ENCODE measurements at places on chromosomes 4 and X.

- no peak for DNase-seq
Measured at GRCh38 chrX:55451141-55451540, 786 bp upstream of the MAGEH1 start.

DNA sequence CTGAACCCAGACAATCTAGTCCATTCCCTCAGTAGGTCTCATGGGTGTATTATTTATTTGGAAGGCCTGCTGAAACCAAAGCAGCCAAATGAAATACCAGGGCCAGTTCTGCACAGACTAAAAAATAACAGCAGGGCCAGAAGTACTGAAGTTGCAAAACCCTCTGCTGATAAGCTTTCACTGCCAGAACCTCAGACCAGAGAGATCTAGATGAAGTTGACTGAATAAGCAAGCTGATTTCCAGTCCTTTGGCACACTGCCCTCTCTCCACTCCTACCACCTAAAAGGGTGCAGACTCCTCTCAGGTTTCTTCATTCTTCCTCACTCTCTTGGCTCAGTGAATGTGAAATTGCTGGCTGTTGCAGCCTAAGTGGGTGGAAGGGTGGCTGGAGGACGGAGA is 276.7 kb upstream of the KLF3 start:
- no peak for DNase-seq

DNA sequence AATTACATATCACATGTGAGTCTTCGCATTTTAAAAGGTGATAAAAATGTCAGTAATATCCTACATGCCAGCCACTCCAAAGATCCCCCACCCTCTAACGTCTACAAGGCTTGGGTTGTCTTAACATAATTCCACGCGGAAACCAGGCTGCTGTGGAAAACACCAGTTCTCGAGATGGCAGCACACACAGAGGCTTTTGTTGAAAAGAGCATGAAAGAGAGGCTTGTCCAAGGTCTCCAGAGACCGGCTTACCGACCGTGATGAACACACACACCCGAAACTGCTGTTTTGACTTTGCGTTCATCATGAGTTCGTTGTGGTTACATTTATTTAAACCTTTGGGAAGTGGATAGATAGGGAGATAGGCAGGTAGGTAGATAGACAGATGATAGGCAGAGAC is 87.9 kb downstream of the CRLF2 start:
- DNase-seq = no peak

DNA sequence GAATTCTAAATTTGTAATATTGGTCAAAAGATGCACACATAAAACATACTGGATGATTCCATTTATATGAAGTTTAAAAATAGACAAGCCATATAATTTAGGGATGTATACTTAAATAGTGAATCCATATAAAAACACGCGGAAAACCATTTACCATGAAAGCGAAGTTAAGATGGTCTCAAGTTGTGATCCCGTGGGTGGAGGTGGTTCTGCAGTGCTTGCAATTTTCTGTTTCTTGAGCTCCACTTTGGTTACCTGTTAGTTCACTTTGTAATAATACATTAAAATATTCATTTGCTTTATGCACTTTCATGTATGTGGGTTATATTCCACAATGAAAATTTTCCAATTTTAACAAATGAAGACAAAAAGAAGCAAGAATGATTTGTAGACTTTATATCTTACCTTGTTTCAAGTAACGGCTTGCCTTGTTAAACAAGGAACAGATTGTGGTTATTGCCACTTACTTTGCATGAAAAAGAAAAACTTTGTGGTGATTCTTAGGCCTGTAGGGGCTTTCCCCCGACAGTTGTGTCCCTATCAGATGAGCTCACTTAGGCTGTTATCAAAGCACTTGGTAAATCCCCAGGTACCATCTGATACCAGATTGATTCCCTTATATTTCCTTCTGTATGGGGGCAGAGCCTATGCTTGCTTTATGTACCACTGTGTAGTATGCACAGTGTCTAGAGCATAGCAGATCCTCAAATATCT is 12.2 kb downstream of the UCP1 start:
- DNase-seq = no peak

GRCh38 chr4:108744307-108744706 is 18.5 kb downstream of the ETNPPL start:
- DNase-seq = no peak

DNA sequence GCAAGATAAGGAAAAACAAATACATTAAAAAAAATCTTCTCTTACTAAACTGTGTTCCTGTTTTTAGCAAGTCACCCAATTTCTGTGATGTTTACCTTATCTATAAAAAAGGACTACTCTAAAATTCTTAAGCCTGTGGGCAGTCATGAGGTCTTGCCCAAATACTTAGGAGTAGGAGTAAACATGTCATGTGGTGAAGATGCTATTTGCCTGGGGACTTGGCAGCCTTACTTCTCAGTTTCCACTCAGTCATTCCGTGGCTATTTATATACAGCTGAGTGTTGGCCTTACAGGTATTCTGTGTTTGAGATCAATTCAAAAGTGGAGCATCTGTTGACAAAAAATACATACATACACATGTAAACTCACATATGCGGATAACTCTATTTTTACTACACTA is 89.9 kb upstream of the TLR2 start:
- no peak for DNase-seq

- no peak for DNase-seq
Measured at GRCh38 chr4:113031212-113031611, 18.2 kb upstream of the ANK2 start.

GRCh38 chrX:130788786-130789581 is 114.0 kb downstream of the ENOX2 start:
- no peak for DNase-seq

DNA sequence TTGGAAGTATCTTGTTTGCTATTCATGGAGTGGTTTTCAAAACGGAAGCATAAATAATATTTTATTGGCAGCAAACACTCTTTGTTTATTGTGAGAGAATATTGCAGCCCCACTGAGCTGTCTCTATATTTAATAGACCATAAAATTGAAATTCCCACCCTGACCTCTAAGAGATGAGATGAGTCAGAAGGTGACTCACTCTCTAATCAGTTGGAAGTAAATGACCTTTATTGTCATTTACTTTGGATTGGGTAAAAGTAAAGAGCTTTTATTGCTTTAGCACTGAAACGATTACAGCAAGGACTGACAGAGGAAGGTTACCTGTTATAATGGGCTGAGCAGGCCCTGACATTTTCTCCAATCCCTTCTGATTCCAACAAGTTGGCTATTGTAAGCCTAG is 55.0 kb downstream of the SYTL5 start:
- no peak for DNase-seq

GRCh38 chr4:2393353-2394270 is 24.8 kb downstream of the ZFYVE28 start:
- no peak for DNase-seq

- DNase-seq = no peak
Measured at GRCh38 chr4:121185960-121186359, 21.8 kb upstream of the TNIP3 start.

GRCh38 chr4:173626277-173626676 is 96.2 kb upstream of the HAND2 start:
- DNase-seq = no peak

DNA sequence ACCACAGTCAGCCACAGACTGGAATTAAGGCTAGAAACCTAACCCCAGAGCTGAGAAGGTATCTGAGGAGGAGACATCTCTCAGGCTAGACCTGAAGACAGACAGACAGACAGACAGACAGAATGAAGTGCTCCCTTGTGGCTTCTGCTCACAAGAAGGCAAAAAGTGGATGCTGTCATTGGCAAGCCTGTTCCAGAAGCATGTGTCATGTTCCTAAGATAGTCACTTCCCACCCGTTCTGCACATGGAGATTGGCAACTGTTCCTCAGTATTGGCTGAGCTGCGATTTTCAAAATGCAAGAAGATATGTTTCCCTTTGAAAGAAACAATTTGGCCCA is 166.4 kb downstream of the NSUN7 start:
- no peak for DNase-seq

GRCh38 chr4:177427192-177427591 is 15.0 kb downstream of the AGA start:
- no peak for DNase-seq

DNA sequence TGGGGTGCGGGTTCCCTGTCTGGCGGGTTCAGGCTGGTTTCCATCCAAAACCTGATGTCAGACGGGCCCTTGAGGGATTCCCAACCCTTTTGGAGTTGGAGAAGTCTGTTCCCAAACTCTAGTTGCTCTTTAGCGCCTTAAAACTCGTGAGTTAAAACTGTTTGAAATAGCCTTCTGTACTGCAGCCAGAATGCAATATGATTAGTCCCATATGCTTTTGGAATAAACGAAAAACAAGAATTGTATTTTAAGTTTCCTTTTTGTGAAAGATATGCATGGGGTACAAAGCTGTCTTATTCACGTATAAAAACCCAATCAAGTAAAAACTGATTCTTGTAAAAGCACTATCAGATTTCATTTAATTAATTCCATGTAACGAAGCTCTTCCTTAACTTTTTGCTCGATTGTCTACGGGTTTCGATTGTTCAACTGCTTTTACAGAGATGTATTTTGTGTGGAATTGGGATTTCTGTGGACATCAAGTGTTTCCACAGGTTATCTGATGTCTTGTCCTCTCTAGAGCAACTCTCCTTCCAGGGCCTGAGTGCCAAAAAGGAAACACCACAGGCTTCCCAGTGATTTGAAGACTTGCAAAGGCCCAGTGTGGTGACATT is 49.5 kb downstream of the CLDN34 start:
- DNase-seq = no peak

DNA sequence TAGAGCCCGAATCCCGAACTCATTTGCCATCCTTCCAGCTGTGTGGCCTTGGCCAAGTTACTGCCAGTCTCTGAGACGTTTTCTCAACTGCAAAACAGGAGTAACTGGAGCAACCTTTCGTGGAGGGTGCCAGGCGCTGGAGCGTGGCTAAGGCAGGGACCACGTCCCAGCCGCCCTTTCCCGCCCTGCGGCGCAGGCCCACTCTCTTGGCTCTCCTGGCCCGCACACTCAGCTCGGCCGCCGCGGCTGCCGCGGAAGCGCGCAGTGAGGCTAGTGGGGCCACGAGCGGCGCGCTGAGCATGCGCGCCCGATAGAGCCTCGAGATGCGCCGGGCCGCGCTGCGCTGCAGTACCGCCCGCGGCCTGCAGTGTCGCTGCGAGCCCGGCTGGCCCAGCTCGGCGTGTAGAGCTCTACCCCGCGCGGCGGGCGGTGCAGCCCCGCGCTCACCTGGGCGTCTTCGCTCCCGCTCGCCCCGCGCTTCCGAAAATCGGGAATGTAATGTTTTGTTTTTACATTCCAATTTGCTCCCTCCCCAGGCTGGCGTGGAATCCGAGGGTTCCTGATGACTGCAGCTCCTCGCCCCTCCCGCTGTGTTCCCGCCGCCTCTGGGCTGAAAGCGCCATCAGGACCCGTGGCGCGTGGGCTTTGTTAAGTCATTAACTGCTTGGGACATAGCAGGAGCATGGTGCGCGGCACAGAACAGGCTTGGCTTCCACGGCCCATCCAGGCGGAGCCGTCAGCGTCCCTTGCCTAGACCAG is 4.0 kb upstream of the ZNF518B start:
- no peak for DNase-seq

GRCh38 chrX:15680401-15680800 is 15.8 kb upstream of the CLTRN start:
- DNase-seq = no peak

DNA sequence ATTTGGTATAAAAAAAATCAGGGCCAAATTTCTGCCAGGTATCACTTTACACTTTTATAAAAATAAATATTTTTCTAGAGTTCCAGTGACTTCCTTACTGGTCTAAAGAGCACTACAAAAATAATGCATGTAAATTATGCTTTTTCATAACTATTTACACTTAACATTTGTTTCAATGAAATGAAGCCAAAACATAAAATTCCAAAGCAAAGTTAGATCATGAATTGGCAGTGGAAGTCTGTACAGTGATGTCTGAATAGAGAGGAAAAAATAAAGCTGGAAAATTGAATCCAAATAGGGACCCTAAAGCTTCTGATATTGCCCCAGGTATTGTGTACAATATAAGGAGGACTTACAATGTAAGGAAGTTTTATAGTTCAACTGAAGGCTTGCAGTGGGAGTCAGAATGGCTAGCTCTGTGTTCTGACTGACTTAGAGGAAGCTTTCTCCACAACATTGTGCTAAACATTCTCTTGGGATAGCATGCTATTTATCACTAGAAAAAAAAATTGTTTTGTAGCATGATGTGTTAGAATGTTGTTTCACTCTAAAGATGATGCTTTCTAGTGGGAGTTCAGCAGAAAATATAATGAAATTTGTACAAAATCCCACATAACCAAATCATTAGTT is 288.2 kb upstream of the UGT8 start:
- no peak for DNase-seq

DNA sequence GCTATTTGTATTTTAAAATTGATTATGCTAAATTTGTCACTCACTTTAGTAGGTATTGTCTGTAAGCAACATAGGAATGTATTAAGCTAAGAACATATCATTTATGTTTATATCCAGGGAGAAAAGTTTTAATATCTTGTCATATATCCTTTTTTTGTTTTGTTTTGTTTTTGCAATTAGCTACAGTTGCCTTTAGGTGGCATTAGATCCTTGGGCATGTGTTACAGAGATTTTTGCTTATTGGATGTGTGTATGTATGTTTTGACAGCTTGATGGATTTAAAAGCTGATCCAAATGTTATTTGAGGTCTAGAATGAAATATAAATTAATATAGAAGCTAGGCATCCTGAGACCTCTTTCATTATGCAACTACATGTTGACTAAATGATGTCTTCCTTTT is 36.1 kb upstream of the OTUD4 start:
- no peak for DNase-seq

DNA sequence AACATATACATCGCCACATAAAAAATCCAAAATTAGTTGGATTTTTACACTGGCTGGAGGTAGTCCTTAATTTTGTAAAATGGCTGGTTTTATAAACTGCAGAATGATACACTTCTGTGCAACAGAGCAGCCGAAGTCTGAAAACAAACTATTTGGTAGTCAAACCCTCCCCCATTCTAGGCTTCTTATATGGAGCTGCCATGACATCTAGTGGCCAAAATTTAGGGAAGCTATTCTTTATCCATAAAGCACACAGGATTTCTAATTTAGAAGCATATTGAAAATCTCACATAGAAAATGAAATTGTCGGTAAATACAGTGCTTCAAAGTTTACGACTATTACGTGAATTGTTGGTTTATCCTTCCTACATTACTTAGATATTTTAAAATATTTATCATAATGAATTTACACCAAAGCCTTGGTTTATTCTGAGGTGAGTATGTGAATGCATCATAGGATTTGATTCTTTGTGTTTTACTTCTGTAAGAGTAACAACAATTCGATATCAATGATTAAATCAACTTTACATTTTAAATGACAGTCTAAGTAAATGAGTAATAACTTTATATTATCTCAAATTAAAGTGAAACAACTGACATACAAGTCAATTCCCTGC is 113.4 kb upstream of the FAM241A start:
- DNase-seq = no peak

DNA sequence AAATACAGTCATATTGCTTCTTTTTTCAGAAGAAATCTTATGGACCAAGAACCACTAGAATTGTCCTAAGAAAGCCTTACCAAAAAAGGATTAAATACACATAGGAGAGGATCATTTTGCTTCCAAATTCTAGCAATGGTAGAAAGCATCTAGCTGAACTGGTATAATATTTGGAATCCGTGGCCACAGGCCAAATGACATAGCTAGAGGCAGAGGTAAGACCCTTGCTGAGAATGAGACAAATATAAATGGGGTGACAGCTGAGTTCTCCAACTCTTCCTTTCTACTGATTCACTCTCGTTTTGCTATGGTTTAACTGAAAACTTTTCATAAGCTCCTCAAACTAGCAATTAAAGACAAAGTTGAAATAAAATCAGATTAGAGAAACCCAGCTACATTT is 150.0 kb downstream of the TTC29 start:
- no peak for DNase-seq
